ENCODE measurements at places on chromosomes 7 and 10.
A peak's percentile ranks its signal among the peaks of the same experiment; 100 is the strongest.

GRCh38 chr7:139482662-139483466 lies 609 bp downstream of the KLRG2 start:
- DNase-seq = no peak

GRCh38 chr7:157805713-157806112 lies 468.9 kb downstream of the DNAJB6 start:
- no peak for DNase-seq

- DNase-seq = no peak
These were observed 103.4 kb downstream of the ABCA13 start for GRCh38 chr7:48274662-48275061.

DNA sequence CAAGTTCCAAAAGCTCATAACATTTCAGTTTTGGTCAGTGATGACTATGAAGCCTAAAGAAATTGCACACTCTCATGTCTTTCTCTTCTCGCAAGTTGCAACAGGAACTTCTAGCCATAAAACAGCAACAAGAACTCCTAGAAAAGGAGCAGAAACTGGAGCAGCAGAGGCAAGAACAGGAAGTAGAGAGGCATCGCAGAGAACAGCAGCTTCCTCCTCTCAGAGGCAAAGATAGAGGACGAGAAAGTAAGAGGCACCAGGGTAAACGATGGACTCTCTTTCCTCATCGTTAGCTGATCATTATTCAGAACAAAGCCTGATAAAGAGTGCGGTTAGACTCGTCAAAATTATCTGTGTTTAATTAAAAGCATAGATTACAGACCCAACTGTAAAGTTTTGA lies 94.7 kb downstream of the HDAC9 start:
- DNase-seq = no peak

DNA sequence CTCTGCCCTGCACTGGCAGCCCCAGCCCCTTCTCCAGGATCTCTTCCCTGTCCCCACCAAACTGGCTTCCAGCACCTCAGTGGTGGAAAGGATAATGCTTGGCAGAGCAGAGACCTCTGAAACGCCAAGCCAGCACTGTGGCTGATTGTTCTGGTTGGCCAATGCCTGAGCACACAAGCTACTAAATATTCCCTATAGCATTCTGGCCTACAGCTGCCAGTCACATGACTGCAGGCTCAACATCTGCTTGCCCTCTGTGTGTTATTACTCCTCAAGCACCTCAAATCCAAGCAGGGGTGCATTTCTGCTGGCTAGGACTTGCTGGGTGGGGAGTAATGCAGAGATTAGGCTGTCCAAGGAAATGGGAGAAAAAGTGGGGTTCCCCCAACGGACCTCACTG lies 6.1 kb downstream of the TBATA start:
- DNase-seq = peak; percentile 64

- no peak for DNase-seq
These were observed 29.3 kb downstream of the BLVRA start for GRCh38 chr7:43787771-43788170.

GRCh38 chr10:56082169-56082568 lies 278.9 kb downstream of the ZWINT start:
- no peak for DNase-seq

DNA sequence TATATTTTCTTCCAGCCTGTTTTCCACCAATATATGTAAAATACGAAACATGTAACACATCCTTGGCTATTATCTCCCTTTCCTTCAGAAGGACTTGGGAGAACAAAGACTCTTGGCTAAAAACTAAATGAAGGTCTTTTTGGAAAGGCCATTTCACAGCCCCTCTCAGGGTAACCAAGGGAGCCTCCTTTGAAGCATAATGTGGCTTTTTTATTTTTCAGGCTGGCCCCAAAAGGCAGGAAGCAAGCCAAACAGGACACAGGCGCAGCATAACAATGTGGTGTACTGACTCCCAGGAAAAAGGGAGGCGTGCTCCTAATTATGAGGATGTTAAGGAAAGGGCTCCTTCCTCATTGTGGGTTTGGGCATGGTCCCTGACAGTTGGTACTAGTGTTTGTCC lies 30.3 kb upstream of the CCSER2 start:
- DNase-seq = no peak

- no peak for DNase-seq
These were observed 50.9 kb upstream of the SEMA3D start for GRCh38 chr7:85237721-85238120.

DNA sequence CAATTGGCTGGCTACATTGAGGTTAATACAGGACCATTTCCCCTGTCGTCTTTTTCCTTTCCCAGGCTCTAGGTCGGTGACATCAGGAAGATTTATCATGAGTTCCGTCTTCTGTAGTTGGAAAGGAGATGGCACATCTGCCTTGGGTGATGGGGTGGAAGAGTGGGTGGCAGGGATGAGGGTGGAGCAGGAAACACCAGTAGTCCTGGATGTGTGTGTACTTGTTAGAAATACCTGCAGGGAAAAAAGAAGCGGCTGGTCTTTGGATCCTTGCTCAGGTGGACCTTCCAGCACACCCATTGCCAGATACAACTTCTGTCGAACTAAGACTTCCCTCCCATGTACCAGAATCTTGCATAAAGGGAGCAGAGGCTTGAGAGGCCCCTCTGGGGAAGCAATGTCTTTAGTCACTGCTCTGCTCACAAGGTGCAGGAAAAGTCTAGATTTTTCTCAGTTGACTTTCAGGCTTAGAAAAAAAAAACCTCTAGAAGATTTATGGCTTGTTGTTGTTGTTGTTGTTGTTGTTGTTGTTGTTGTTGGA lies 516.8 kb upstream of the GALNT17 start:
- no peak for DNase-seq

DNA sequence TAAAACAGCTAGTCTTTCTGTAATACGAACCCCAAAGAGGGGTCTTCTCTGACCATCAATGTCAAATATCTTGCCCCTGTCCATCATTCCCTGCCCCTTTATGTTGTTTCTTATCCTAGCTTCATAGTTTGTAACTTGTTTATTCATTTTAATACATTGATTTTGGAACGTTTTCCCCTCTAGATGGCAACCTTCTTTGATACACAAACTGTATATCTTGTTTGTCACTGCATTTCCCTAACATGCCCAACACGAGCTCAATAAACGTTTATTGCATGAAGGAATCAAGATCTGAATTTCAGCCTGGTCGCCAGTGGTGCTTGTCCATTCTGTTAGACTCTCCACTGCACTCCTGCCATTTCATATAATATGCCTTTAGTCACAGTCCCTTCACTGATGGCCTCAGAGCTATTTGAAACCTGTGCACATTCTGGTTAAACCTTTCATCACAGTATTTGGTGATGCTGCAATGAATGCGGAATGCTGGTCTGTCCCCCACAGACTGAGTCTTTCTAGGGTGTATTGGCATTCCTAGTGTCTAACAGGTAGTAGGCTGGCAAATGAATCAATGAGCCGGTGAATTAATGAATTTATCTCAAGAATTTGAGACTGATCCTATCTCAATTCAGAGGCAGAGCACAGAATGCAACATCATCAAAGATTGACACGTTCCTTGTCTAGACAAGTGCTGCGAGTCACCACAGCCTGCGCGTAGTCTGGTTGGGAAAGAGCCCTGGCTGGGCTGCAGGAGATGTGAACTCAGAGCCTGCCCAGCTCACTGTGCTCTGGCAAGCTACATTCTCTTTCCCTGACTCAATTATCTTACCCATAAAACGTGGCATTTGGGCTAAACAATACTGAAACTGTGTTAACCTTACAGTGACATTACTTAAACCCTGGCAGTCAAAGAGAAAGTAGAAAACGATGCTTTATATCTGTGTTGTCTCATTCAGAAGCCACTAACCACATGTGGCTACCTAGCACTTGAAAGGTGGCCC lies 55.2 kb upstream of the FRMD4A start:
- DNase-seq = no peak

GRCh38 chr7:96495751-96496216 lies 173.9 kb upstream of the SLC25A13 start:
- no peak for DNase-seq

- peak; percentile 96 for DNase-seq
These were observed at the start of gene STK17A for GRCh38 chr7:43582503-43583423. STK17A (plus strand) TSS chr7:43583108; CDS start chr7:43583244, 136 bp downstream.

- DNase-seq = no peak
These were observed 84.4 kb downstream of the TNS3 start for GRCh38 chr7:47497367-47498096.

DNA sequence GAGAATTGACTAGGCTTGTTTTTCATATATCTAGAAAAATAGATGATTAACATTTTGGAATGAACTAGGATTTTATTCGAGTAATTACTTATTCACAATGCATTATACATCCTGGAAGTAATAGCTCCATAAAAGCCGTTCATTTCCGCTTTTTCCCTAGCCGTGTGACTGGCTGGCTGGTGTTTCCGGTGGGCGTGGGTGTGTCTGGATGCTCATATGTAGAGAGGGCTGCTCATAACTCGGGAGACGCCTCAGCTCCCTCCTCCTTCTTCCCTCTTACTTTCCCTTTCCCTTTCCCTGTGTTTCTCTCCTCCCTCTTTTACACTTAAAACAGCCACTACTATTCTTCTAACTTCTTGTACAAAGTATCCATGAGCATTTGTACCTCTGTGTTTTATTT lies 187.7 kb upstream of the VSTM2A start:
- DNase-seq = no peak

- no peak for DNase-seq
These were observed 220.2 kb downstream of the DGKI start for GRCh38 chr7:137626469-137627067.

DNA sequence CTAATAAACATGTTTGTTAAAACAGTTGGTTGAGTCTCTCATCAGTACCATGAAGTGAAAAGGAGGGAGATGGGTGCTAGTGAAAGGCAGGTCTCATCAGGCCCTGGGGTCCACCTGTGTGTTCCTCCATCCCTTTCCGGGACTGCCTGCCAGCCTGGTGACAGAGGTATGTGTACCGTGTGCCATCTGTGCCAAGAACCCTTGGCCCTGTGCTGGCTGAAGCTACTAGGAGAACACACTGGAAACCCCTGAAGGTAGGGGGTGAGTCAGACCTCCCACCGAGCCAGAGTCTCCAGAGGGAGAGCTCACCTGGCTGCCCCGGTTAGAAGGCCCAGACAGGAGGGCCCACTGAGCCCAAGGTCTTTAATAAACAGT lies 2.3 kb downstream of the DDIT4 start:
- no peak for DNase-seq

All from coronary artery (tissue), 2 donors.